ENCODE measurements at places on chromosomes 2 and 18. TPM values are rescaled to one million over a fixed set of nuclear protein-coding genes. Genes with fewer than 3 reads are reported as not detected.
A peak's percentile ranks its signal among the peaks of the same experiment; 100 is the strongest.

- no peak overlapping the region for H3K27ac ChIP-seq
- no peaks in the 10 kb centered on the region for H3K27me3 ChIP-seq
- peak; percentile 2 for DNase-seq
- no peak overlapping the region for H3K4me3 ChIP-seq
- no peaks in the 10 kb centered on the region for H3K4me1 ChIP-seq
- H3K36me3 ChIP-seq, result no peaks in the 10 kb centered on the region
These were observed 558.0 kb downstream of the STK39 start for GRCh38 chr2:167689444-167689843.

- H3K4me3 ChIP-seq, result no peak overlapping the region
- H3K4me1 ChIP-seq, result no peaks in the 10 kb centered on the region
- peak; percentile 26 for DNase-seq
- H3K27ac ChIP-seq, result no peak overlapping the region
- peaks cover 62% of the 10 kb centered on the region for H3K36me3 ChIP-seq
These were observed 56.8 kb downstream of the ATF2 start for GRCh38 chr2:175111200-175111657.

DNA sequence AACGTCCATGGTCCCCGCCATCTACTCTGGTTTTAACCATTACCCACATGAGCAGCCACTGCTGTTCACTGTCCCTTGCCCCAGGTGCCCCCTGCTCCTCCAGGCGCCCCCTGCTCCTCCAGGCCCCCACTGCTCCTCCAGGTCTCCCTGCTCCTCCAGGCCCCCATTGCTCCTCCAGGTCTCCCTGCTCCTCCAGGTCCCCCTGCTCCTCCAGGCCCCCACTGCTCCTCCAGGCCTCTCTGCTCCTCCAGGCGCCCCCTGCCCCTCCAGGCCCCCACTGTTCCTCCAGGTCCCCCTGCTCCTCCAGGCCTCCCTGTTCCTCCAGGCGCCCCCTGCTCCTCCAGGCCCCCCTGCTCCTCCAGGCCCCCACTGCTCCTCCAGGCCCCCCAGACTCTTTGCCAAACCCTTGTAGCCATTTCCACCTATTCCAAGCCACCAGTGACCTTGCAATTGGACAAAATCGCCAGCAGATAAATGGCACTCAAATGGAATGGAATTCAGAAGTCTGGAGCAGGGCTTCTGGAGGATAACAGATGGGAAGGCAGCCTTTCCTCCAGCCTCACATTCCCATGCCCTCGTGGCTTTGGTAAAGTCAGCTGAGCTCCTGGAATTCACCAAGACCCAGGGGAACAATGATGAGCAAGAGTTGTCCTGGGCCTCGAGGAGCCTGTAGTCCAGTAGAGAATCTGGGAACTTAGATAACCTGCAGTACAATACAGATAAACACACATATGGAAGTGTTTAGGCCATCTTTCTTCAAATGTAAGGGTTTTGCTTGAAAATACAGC lies 13.3 kb upstream of the RPL31 start:
- H3K27ac ChIP-seq, result no peak overlapping the region
- no peaks in the 10 kb centered on the region for H3K27me3 ChIP-seq
- no peak overlapping the region for H3K4me3 ChIP-seq
- no peak for DNase-seq
- no peaks in the 10 kb centered on the region for H3K36me3 ChIP-seq
- H3K4me1 ChIP-seq, result no peaks in the 10 kb centered on the region

DNA sequence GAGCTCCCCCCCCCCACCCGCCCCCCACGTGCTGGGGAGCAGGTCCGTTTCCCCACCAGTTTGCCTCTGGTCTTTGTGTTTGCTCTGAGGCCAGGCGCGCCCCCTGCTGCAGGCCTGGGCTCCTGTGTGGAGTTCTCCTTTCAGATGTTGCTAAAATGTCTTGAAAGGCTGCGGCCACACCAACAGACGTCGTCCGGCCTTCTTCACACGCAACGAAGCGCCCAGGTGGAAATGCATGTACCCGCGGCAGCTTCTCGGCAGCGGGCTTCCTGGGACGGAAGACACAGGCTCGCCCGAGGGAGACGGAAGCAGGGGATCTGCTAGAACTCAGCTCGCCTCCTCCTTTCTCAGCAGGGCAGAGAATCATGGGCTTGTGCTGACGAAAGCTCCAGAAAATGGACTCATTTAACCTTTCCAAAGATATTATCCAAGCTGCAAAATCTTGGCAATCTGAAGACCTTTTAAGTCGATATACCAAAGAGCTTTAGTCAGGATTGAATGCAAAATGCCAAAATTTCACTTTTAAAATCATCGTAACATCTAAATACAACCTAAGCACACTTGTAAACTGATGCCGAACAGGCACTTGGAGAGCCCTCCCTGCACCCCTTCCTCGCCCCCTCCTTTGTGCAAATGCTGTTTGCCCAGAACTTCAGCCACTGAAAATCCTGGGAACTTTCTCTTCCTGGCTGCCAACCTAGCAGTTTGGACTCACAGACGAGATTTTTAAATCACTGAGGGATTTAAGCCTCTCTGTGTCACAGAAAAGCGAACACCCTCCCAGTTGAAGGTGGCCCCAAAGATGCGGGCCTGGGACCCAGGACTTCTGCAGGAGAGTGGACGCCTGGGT lies 125.5 kb upstream of the ZNF516 start:
- no peak overlapping the region for H3K27ac ChIP-seq
- DNase-seq, result peak; percentile 20
- H3K36me3 ChIP-seq, result no peaks in the 10 kb centered on the region
- no peak overlapping the region for H3K4me3 ChIP-seq
- peaks cover 14% of the 10 kb centered on the region for H3K4me1 ChIP-seq
- H3K27me3 ChIP-seq, result no peaks in the 10 kb centered on the region

DNA sequence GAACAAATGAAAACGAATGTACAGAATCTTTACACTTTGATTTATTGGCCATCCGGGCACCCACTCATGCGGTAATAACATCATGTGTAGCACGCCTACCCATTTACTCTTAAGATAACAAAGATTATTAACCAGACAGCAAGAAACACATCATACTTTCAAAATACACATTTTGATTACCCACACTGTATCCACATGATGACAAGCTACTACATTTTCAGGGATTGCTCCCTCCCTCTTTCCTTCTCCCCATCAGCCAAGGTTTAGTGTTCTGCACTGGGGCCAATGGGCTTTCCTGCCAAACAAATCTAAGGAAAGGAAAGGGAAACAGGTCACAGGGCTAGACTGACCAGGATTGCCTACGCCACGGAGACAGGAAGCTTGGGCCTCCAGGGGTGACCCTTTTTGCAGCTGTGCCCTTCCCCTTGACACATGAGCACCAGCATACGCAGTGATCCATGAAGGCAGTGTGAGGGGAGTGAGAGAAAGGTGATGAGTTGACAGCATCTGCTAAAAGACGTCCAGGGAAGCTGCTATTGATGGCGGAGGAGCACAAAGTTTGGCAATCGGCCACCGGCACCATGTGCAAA lies 76.5 kb downstream of the ZNF521 start:
- no peaks in the 10 kb centered on the region for H3K27me3 ChIP-seq
- H3K36me3 ChIP-seq, result no peaks in the 10 kb centered on the region
- no peak for DNase-seq
- H3K4me3 ChIP-seq, result no peak overlapping the region
- no peak overlapping the region for H3K27ac ChIP-seq

DNA sequence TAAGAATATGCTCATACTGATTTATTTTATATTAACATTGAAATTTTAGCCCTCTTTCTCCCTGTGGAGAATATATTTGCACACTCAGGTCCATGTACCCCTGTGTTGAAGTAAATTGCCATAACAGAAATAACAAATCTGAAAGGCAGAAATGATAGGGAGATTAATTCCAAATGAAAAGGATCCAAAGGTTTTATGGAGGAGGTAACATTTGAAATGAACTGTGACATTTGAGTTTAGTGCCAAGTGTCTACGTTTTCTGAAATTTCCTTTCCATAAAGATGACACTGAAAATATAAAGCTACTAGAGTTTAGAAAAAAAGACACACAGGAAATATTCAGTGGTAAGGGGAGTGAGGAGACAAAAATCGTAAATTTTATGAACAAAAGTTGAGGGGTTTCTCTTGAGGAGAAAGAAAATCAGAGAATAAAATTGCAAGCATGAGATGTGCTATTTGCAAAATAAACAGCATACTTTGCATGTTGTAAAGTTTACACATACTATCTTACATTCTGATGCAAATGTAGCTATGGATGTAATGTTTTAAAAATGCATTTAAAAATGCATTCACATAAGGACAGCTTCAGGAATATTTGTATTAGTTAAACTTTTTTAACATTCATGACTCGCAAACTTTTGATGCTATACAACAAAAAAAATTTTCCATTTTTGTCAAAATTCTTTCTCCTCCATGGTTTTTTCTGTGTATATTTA lies 69.5 kb downstream of the BAZ2B start:
- H3K36me3 ChIP-seq, result no peaks in the 10 kb centered on the region
- peaks cover 5% of the 10 kb centered on the region for H3K4me1 ChIP-seq
- H3K4me3 ChIP-seq, result no peak overlapping the region
- no peaks in the 10 kb centered on the region for H3K27me3 ChIP-seq
- DNase-seq, result no peak

DNA sequence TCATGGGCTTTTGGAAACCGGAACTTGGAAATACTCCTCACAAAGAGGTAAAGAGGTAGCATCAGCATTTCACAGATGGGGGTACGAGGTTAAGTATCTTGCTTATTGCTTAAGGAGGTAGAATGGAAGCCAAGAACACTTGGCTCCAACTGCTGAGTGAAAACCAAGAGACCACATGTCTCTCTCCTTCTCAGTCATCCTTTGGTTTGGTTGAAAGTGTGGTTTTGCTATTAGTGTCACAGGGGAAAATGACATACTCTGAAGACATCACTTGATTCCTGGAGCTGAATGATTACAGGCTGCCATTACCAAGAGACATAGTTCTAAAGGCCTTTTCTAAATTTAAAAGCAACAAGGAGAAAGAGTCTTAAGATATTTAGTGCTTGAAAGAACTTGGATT lies 41.5 kb downstream of the ANTXR1 start:
- H3K36me3 ChIP-seq, result peaks cover 15% of the 10 kb centered on the region
- H3K27me3 ChIP-seq, result no peaks in the 10 kb centered on the region
- H3K4me3 ChIP-seq, result no peak overlapping the region
- no peak overlapping the region for H3K27ac ChIP-seq
- H3K4me1 ChIP-seq, result no peaks in the 10 kb centered on the region

GRCh38 chr2:30765191-30765590 lies 42.1 kb downstream of the CAPN13 start:
- H3K27ac ChIP-seq, result no peak overlapping the region
- H3K27me3 ChIP-seq, result peaks cover 16% of the 10 kb centered on the region
- no peak overlapping the region for H3K4me3 ChIP-seq
- H3K36me3 ChIP-seq, result no peaks in the 10 kb centered on the region
- H3K4me1 ChIP-seq, result no peaks in the 10 kb centered on the region

Gene MBP
- not detected for total RNA-seq

Data from SJSA1 (cell line).